ENCODE measurements at places on chromosomes 2 and 18. TPM values are rescaled to one million over a fixed set of nuclear protein-coding genes. Genes with fewer than 3 reads are reported as not detected.

DNA sequence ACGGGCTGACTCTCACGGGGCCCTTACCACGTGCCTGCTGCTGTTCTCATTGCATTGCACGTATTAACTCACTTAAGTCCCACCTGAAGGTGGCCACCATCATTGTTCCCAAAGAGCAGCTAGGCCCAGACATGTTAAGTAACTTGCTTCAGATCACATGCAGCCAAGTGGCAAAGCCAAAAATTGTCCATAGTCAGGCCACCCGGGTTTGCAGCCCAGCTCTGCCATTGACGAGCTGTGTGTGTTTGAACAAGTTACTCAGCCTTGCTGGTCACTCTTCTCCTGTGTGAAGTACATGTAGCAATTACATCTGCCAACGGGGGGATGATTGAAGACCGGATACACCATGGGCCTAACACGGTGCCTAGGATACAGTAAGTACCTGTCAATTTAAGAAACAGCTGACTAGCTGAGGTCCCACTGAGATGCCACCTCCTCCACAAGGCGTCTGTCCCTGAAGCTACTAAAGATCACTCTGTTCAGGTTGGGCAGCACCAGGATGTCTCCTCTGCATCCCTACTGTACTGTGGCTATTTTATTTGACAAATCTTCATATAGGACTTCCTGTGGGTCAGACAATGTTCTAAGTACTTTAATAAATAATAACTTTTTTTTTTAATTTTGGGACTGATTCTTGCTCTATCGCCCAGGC is 154.2 kb upstream of the MYCN start:
- no peak for DNase-seq

DNA sequence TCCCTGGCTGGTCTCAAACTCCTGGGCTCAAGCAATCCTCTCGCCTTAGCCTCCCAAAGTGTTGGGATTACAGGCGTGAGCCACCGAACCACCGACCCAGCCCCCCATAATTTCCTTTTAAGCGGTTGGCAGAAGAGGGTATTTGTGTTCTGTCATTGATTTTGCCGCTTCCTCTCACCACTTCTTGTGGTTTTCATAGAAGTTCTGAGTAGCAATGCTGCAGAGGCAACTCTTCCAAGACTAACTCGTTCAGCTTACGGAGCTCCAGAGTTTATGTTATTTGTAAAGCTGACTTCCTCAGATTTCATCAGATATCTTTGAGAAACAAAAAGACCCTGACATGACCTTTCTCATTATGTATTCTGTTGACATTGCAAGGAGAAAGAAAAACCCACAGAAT is 261.4 kb upstream of the KCNJ3 start:
- no peak for DNase-seq

DNA sequence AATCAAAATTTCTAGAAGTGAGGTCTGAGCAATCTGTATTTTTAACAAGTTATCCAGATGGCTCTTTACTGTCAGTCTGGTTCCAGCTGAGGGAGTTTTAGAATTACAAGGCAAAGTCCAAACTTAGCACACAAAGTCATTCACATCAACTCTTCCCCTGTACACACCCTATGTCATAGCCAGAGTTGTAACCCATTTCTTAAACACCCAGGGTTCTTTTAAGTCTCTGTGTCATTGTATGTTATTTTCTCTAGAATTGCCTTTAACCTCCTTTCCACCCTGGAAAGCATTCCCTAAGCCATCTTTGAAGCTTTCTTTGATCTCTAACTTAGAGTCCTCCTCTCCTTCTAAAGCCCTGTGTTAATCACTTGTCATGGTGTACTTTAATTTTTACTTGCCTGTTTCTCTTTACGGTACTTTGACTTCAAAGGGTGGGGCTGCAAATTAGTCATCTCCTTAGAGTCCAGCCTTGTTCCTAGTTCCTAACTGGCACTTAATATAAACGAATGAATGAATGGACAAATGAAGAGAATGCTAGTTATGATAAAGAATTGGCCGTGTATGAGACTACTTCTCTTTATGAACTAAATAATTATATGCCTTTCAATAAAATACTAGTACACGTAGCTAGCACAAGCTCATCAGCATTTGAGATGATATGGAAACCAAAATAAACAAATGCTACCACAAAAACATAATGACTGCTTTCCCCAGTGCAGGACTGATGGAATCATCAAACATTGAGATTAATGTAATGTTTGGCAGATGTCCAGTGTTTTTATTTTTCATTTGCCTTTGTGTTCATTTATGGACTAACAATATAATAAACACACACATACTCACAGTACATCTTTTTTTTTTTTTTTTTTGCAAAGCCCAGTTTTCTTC is 11.9 kb upstream of the ACTR3 start:
- no peak for DNase-seq

GRCh38 chr2:176085861-176086771 is 2.4 kb upstream of the EVX2 start:
- no peak for DNase-seq

GRCh38 chr2:86064006-86064405 is 41.7 kb downstream of the POLR1A start:
- no peak for DNase-seq

HS6ST1 gene
- 85.5 TPM for total RNA-seq

GRCh38 chr2:53952519-53952918 is 18.3 kb downstream of the PSME4 start:
- no peak for DNase-seq

- no peak for DNase-seq
Measured at GRCh38 chr2:138012082-138012481, 47.8 kb downstream of the HNMT start.

DNA sequence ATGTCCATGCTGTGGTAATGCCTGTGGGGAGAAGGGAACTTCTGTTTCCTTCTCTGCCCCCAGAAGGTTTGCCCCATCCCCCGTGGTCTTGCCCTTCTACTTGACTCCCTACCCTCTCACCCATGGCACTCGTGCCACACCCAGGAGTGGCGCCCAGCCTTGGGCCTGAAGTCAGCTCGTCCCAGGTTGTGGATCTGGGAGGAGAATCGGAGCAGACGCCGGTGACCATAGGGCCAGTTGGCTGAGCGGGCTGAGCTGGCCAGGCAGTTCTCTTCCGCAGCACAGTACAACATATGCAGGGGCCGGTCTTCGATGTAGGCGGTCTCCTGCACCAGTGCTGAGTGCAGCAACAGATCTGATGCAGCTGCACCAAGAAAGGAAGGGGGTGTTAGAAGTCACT is 4.7 kb downstream of the HTRA2 start:
- DNase-seq = no peak

DNA sequence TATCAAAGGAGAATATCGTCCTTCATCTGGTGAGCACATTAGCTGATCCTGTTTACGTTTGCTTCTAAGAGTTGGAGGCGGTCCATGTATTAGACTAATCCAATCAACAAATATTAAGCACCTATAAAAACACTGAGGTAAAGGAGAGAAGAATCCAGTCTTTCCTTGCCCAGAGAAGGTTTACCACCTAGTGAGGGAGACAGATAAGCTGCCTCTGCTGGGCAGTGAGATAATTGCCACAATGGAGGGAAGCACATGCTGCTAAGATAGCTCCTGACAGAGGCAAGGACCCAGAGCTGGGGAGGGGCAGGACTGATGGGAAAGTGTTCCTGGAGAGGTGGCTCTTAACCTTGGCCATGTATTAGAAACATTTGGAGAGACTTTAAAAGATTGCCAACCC is 36.7 kb upstream of the ST8SIA5 start:
- DNase-seq = no peak

GRCh38 chr18:45940724-45941123 is 26.4 kb downstream of the EPG5 start:
- DNase-seq = no peak

- no peak for DNase-seq
Measured at GRCh38 chr2:157076526-157077161, 180.9 kb upstream of the GALNT5 start.

REG3A gene
- total RNA-seq = not detected

NGEF gene
- total RNA-seq = 22.8 TPM

DNA sequence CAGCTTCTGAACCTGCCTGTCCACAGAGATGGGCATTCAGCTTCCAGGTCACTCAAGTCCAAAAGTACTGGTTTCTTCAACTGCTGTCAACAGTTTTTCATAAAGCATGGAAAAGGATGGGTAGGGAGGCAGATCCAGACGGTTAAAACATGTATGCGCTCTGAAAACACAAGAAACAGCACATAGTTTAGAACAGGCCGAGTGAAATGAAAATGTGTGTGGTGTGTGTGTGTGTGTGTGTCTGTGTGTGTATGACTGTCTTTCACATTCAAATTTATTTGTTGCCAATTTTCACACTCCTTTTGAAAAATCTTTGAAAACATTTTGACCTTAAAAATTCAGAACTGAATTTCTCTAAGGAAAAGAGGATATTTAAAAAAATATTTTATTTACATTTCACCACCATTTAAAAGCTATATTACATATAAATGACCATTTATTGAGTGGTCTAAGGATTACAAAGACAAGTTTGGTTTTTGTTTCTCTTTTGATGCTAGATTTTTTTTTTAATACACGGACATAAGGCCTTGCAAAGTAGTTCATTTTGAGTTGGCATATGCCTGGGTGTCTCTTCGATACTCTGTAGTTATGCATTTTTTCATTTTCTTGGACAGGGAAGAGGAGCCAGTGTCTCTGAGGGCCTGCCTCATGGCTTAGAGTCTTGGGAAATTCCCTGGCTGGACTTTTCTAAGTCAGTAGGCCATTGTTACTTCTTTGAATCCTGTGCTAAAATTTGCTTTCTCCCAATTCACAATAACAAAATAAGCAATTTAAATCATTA is 30.0 kb upstream of the STK17B start:
- no peak for DNase-seq

DNA sequence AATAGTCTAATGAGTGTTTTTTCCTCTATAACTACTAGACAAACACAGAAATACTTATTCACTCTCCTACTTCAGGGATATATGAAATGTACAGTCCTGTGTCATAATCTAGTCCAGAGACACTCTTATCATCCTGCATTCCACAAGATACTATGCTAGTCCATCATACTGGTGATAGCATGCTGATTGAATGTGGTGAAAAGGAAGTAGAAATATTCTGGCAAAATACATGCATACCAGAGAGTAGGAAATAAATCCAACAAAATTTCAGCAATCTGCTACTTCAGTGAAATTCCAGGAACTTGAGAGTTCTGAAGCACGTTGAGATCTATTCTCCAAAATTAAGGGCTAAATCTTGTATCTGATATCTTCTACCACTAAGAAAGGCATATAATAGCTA is 353.9 kb downstream of the PID1 start:
- DNase-seq = no peak

PSMA8 gene
- not detected for total RNA-seq

- no peak for DNase-seq
Measured at GRCh38 chr2:190506666-190507065, 27.9 kb downstream of the NEMP2 start.

DNA sequence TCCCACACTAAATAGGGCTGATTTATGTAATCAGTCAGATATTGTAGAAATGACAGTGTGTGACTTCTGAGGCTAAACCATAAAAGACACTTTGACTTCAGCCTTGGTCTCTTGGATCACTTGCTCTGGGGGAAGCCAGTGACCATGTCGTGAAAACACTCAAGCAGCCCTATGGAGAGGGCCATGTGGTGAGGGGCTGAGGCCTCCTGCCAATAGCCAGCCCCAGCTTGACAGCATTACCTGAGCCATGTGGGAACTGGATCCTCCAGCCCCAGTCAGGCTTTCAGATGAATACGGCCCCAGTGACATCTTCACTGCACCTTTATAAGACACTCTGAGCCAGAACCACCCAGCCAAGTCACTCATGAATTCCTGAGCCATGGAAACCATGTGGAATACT is 20.8 kb downstream of the TNS1 start:
- DNase-seq = no peak

SETBP1 gene
- 52.3 TPM for total RNA-seq

DNA sequence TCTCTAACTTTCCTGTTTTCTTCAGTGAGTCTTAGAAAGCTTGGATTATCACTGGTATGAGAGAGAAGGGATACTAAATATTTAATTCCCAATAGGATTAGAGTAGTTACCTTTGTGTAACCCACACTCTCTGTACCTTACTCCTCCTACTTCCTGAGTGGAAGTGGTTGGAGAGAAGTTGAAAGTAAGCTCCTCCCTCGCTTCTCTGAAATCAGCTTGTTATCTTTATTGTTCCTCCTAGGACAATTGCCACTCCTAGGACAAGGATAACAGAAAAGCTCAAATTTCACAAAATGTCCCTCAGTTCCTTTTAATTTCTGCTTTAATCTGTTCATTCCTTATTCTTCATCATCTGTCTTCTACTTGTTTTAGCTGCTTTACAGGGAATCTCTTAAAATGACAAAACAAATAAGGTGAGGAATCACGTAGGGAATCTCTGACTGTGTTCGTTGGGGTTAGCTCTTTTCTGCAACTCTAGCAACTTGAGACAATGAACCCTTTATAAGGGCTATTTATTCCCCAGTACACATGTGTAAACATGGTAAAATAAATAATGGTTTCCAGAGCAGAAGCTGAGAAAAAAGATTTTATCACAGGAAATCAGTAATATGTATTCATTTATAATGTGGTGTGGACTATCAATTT is 8.6 kb downstream of the ITPRID2 start:
- no peak for DNase-seq

DNA sequence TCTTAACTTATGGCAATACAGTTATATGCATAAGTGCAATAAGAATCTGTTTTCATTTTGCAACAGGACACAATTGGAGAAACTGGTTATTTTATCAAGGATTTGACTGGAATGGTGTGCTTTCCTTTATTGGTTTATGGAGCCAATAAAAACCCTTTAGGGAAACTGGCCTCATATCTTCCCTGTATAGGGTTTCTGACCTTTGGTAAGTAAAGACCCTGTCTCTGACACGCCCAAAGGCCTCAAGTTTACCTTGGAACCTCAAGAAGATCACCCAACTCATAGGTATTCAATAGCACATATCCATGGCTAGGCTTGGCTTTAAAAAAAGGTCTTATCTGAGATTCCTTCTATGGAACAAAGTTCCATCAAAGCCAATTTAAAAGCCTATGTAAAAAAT is 11.2 kb downstream of the HAAO start:
- no peak for DNase-seq

PPP1R7 gene
- 38.5 TPM for total RNA-seq

- DNase-seq = no peak
Measured at GRCh38 chr2:32478889-32479620, 122.2 kb downstream of the BIRC6 start.

CHST10 gene
- total RNA-seq = 82.2 TPM

- DNase-seq = no peak
Measured at GRCh38 chr2:232986155-232986554, 26.9 kb downstream of the NGEF start.

- no peak for DNase-seq
Measured at GRCh38 chr2:236570081-236570868, 650 bp downstream of the ACKR3 start.

DNA sequence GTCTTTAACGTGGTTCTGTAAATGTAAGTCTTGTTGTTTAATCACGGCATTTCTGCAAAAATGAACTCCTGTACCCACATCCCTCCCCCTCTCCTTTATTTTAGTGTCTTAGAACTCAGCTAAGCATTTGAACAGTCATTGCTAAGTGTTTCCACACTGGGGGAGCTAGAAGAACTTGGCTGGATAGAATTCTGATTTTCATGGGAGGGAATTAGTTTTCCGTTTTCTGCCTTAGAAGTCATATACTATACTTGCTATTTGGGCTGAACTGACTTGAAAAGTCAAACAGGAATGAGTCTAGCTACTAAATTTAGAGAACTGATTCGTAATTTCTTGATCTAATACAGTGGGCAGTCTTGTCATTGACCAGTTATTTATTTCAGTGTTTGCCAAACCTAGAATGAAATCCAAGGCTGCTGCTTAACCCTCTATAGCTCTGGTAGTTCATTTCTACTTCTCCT is 61.1 kb downstream of the FMNL2 start:
- no peak for DNase-seq
